GM12892 (cell line): ENCODE measurements at places on chromosomes 1 and 21.

DNA sequence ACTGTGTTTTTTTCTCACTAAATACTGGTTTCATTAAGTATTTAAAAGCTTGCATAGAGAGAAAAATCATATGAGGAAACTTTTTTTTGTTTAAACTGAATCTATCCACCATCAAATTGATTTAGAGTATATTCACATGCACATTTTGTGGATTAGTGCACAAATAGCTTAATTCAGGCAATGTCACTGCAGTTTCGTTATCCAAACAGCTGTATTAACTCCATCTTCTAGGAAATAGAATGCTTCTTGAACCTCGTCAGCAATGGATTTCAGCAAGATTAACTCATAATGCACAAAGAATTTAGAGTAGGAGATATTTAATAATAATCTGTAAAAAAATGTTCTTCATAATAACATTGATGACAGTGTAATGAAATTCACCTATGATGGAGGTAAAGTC is 37.5 kb downstream of the NEXN start:
- DNase-seq: no peak

DNA sequence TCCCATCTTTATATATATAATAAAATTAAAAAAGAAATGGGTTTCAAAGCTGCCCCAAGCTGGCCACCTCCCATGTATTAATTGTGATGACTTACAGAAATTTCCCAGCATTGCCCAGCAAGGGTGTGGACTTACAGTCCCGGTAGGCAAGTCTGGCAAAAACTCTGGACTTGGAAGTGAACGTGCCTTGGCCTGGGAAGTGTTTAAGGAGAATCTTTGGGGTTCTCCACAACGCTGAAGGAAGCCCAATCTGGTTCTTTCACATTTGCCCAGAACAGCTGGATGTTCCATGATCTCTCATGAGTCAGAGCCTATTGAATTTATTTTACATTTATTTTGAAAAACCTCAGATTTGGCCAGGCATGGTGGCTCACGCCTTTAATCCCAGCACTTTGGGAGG is 98.4 kb upstream of the SLC45A1 start:
- DNase-seq: no peak

DNA sequence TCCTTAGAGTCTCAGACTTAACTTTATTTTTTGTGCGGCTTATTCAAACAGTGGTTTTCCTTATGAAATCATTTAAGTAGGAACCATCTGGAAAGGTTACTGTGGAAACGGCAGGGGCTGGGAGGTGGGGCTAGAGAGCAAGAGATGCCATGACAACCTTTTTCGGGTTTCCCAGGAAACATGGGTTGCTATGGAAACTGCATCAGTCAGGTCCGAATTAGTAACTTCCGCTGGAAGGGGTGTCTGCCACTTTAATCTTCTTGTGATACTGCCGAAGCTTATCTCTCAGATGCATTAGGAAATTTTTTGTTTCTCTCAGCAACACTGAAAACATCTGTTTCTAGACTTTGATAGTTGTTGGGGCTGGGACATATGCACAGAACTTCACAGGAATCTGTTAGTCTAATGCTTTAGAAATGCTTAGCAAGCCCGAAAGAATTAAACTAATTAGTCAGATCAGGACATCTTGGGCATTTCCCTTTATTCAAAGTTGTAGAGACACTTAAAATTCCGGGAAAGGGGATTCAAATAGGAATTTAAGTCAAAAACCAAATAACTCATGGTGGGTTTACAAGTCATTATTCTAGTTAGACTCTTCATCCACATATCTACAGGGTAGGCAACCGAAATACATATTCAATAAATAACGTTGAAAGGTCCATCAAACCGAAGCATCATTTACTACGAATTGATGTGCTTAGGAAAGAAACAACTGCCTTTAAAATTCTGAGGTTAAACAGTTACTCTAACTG is 2.6 kb downstream of the KCNA3 start:
- DNase-seq: peak; percentile 16

DNA sequence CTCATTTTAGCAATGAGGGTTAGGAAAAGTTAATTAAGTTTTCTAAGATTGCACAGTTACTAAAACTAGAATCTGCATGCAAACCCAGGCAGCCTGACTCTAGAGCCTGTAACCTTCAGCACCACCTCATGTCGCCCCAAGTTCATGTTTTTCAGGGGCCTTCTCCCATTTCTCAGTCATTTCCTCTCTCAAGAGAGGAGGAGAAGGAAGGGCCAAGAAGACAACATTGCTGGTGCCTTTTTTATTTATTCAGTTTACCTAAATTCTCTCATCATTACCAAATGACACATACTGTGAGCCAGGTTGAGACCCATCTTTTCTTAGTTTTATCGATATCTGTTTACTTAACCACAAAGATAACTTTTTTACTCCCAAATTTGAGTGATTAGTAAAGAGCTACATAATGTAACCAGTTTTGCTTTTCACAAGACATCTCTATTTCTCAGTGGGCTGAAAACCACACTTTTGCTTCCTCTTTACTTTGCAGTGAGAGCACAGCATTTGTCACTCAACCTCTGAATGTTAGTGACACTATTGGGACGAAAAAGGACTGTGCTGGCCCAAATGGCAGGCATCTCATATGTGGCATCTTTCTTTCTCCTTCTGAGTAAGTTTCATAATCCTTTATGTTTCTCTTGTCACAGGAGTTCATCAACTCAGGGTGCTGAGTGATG is at the start of gene CD101:
Gene CD101, plus strand, starts transcription at position 507 of the 674 bp plus-strand sequence. Its CDS starts 58 bp downstream, at position 565.
- peak; percentile 28 for DNase-seq

- peak; percentile 88 for DNase-seq
These were observed 35.9 kb downstream of the ITPKB start for GRCh38 chr1:226702957-226703831.

- no peak for DNase-seq
These were observed 39.1 kb upstream of the CDC42BPA start for GRCh38 chr1:227357171-227357926.

DNA sequence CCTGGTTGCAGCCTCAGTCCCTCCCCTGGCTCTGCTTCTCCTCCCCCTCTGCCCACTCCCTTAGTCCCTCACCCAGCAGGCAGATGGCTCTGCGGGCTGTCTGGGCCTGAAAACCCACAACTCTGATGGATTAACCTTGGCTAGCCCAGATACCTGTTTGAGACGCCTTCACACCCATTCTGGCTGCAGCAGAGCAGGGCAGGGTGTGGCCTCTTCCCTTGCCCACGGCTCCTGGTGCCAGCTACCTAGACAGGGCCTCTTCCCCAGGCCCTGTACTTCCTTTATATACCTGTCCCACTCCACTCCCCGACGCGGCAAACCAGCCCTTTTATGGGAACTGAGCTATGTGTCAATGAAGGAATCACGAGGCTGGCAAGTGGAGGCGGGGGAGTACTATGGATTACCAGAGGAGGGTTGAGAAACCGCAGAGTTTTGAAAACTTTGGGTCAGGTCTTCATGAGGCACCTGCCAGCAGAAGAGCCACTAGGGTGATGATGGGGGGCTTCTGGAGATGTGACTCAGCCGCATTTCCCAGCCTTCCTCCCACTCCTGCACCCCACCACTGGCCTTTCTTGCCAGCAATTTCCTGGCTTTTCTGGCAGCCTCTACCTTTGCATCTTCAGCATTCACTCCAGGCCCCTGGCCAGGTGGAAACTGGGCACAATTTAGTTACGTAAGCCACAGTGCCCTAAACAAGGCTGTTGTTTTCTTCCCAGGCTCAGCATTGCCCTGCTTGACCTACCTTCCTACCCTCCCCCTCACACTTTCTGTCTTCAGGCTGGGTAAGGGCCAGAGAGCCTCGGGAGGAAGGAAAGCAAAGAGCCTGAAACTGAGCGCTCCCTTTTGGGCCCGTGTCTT is at the start of gene CHI3L1:
Gene CHI3L1, minus strand, starts transcription at position 259 of the 858 bp plus-strand sequence. Its CDS starts 81 bp downstream, at position 178.
- no peak for DNase-seq

DNA sequence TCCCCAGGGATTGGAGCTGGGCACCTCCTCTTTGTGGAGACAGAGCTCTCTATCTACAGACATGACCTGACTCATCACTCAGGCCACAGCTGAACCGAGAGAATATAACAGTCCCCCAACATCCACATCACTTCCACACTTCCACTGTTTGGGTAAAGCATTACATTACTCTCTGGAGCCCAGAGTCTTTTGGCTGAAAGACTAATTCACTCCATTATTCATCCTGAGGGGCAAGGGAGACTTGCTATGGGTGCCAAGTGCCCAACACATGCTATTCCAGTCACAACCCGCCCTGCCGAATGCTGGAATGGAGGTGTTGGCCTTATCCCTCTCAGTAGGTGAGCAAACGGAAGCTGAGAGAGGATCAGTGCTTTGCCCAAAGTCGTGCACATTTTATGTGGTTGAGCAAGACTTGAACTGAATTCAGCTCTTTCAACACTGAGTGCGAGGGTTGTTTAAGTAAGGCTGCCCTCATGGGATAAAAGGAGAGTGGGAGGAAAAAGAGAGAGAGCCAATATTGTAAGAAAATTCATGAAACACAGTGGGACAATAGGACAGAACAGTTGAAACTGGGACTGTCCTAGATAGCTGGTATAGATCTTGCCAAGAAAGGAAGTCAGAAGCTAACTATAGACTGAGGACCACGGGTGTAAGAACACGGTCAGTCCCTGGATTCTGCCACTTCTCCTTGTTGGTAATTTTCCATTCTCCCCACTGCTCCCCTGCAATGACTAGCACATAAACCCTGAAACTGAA is 13.5 kb upstream of the CHI3L1 start:
- DNase-seq: no peak

DNA sequence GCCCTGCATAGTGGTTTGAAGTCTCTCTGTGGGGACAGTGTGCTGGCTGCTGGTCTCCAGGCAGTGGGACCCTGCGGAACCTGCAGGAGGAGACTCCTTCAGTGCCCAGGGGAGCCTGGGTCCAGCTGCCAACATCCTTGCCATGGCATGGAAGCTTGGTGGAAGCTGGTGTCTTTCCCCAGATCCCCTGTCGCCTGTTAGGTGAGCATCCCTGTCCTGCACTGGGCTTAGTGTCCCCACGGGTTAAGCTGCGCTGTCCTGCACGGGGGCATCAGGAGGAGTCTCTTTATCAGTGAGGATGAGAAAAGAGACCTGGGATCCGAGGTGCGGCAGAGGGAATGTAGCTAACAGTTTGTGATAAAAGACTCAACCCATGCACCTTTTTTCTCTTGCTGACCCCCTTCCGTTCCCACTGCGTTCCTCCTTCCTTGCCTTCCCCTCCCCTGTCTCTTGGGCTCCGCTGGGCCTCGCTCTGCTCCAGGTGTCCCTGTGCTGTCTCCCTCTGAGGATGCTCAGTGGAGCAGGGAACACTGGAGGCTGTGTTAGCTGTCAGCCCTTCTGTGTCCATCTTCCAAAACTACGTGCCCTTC is 59.3 kb downstream of the SLC37A1 start:
- DNase-seq: no peak

DNA sequence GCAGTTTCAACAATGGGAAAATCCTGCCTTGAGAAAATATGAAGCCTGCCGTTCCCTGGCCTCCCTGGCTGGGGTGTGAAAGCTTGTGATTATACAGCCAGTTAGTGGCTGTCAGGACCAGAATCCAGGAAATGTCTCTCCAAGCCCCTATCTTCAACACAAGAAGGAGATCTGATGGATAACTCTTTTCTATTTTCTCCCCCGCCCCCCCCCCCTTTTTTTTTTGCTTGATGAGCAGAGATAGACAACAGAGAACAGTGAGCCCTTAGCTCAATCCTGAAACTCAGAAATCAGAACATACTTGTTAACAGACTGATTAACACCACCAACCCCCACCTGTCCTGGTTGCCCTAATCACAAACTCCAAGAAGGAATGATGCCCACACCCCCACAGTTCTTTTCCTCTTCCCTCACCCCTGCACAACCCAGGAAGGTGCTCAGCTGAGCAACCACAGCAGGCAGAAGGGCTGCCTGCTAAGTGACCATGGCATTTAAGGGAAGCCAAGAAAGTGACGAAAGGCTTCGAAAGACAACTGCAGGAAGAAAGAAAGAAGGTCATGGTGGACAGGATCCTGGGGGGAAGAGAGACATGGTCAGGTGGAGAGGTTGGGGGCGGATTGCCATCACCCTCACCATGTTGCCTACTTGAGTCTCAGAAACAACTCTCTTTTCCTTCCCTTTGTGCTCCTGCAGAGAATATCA is 12.3 kb upstream of the DENND2D start:
- DNase-seq: no peak

DNA sequence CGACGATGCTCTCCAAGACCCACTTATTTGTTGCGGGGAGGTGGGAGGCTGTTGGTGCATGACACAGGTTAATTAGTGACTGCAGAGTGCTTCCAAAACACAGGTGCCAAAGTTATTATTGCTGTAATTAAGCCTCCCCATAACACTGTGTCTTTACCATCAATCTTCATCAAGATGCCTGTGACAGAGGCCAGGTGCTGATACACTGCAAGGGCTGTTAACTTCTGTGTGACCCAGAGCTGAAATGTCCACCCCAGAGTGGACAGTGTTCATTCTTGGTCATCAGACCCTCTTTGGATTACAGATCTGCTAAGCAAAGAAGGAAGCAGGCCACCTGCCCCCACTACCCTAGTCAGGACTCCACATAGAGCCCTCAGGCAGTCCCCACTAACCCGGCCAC is 55.5 kb downstream of the CAPN8 start:
- no peak for DNase-seq

DNA sequence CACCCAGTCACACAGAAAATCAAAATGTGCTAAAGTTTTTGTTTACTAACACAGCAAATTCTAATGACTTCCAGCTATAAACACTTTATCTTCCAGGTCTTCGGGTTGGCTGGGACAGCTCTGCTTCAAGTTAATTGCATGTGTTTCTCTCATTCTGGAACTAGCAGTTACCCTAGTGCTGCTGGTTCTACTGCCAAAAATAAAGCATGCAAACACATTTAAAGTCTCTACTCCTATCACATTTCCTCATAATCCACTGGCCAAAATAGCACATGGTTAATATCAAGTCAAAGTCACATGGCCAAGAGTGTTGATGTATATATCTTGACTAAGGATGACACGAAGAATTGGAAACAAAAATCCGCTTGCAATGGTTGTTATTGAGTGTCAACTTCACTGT is 973.1 kb upstream of the ADGRL2 start:
- no peak for DNase-seq

GRCh38 chr1:231919239-231919885 is 292.8 kb downstream of the DISC1 start:
- DNase-seq: no peak

DNA sequence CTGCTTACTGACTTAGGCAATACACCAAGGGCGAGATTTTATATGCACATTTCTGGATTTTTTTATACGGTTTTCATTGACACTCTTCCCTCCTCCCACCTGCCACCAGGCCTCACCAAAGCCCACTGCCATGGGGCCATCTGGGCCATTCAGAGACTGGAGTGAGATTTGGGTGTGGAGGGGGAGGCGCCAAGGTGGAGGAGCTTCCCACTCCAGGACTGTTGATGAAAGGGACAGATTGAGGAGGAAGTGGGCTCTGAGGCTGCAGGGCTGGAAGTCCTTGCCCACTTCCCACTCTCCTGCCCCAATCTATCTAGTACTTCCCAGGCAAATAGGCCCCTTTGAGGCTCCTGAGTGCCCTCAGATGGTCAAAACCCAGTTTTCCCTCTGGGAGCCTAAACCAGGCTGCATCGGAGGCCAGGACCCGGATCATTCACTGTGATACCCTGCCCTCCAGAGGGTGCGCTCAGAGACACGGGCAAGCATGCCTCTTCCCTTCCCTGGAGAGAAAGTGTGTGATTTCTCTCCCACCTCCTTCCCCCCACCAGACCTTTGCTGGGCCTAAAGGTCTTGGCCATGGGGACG is 57.9 kb downstream of the LACTBL1 start:
- DNase-seq: no peak

GRCh38 chr1:3482378-3482849 is 27.9 kb downstream of the ARHGEF16 start:
- DNase-seq: peak; percentile 66

- no peak for DNase-seq
These were observed 49.6 kb downstream of the CD58 start for GRCh38 chr1:116521186-116521585.
